Cardiac fibroblast (primary cell): ENCODE measurements at places on chromosomes 2 and 18.

GRCh38 chr2:191931329-191931728, 84.4 kb upstream of the CAVIN2 start:
- DNase-seq = no peak

GRCh38 chr2:23901966-23902846, 24.7 kb downstream of the ATAD2B start:
- DNase-seq = peak; percentile 67

- DNase-seq = no peak
Measured at GRCh38 chr18:13269013-13269280, 50.4 kb downstream of the LDLRAD4 start.

DNA sequence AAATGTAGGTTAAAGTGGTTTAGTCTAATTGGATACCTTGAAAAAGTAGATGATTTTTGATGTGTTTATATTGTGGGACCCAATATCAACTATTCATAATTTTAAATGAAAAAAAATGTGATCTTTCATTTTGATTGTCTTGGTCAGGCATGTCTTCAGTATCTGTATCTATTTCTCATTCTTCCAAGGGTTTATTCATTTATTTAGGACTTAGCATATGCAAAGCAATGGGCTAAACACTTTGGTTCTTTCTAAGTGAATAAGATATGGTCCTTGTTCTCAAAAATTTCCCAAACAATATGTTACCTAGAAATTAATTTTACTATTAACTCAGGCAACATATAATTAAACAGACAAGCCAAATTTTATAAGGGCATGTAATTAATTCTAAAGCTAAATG, 49.1 kb downstream of the CSRNP3 start:
- no peak for DNase-seq

DNA sequence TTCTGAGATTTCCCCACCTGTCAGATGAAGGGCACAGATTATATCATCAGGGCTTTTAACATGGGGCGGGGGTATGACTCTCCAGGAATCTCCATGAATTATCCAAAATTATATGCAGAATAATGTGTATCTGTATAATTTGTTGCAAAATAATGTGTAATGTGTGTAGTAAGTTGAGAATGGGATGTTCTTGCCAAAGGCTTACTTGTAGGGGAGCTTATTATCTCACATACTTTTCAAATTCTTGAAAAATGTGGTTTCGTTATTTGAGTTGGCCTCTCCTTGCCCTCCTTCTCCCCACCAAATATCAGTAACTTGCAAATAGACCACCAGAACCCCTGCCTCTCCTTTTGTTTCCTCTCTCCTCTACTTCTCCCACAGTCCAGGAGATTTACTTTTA, 35.6 kb downstream of the UBR3 start:
- DNase-seq = peak; percentile 36

GRCh38 chr2:38626326-38627035, 23.8 kb upstream of the HNRNPLL start:
- no peak for DNase-seq

DNA sequence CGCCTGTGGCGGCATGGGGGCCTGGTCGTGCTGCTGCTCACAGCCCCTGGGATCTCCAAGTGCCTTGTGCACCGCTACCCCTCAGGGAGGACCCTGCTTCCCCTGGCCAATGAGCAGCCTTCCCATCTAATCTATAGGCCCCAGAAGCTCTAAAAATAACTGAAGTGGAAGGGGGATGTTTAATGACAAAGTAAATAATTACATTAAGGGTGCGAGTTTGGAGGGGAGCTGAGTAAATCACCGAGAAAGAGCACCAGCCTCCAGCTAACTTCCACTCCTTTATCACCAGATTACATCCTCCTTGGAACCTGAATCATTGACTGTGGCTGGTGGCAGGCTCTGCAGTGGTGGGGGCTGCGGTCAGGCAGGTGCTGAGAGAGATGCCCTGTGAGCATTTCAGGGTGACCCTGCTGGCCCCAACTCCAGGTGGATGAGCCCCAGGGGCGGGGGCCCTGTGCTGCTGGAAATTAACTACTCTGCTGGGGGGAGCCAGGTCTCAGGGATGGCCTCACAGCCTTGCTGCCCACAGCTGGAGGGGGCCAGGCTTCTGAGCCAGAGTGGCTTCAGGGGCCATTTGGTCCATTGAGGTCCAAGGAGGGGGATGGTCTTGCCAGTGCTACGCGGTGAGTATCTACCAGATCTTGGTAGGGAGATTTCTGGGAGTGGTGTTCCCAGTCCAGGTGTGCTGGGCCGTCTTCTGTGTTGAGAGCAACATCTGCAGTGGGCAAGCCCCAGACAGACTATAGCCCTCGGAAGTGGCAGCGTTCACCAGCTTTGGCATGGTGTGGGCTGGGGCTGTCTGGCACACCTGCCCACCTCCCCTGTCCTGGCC, 74.2 kb downstream of the GLI2 start:
- DNase-seq = no peak

DNA sequence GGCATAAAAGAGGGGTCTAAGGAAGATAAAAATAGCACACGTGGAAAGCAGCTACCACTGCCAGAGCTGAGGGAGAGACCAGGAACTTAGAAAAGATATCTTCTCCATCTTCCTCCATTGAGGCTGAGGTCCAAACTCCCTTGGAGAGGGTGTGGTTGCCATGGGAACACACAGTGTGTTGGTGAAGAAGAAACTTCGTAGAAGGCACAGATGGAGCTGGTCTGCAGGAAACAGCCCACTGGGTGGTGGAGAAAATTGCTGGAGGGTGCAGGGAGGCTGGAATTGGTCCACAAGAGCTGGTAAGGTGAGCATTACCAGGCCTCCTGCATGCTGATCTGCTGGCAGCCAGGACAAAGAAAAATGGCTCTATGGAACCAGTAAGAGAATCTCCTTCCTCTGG, 191.0 kb downstream of the HRH4 start:
- no peak for DNase-seq

GRCh38 chr2:200476836-200477235, 33.0 kb downstream of the KCTD18 start:
- no peak for DNase-seq

- no peak for DNase-seq
Measured at GRCh38 chr18:79825913-79826312, 28.2 kb downstream of the KCNG2 start.

GRCh38 chr18:11064727-11065460, 84.5 kb downstream of the PIEZO2 start:
- no peak for DNase-seq

DNA sequence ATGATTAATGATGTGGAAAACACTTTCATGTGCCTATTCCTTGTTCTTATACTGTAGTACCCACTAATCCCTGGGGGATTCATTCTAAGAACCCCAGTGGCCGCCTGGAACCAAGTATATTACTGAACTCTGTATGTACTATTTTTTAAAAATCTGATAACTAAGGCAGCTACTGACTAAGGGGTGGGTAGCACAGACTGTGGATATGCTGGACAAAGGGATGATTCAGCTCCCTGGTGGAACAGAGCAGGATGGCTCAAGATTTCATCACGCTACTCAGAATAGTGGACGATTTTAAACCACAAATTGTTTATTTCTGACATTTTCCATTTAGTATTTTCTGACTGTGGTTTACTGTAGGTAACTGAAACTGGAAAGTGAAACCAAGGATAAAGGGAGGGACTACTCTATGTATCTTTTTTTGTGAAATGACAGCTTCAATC, 41.8 kb upstream of the CDC42EP3 start:
- peak; percentile 97 for DNase-seq

- peak; percentile 36 for DNase-seq
Measured at GRCh38 chr2:172095905-172096625, 6.6 kb downstream of the DLX2 start.

DNA sequence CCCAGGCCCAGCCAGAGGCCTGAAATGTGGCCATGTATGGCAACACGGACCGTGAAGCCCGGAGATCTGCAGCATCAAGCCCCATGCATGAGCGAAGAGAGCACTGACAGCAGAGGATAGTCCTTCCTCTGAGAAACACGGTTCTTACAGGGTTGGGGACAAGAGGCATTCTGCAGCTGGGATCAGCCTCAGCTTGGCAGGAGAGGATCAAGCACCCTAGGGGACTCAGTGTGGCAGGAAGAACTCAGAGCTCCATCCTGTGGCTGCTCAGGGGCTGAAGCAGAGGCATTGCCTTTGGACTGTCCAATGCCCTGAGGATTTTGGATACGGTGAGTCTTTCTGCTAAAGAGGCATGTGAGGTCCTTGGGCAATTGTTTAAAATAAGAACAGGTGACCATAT, 368.7 kb downstream of the ZNF516 start:
- no peak for DNase-seq

DNA sequence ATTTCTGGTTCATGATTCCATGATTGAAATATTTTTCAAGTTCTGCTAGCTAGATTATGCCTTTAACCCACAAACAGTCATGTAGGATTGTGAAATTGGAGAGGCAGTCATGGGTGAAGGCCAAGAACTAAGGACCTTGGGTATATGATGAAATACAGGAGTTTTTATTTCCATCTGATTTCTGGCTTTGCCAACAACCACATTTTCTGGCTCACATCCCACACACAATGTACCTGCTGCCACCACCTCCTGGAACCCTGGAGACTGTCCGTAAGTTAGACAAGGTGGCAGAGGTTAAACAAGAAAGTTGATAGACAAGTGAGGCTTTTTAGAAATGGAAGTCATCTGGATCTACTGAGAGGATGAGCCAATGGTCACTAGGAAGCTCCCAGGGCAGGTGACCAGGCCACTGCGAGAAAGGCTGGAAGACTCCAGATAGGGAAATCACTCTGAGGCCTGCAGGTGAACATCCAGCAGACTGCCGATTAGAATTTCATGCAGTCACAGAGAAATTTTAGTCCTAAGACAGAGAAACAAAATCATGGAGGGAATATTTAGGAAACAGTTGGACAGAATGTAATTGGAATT, 402.0 kb downstream of the ALK start:
- DNase-seq = peak; percentile 70

GRCh38 chr18:59957957-59958356, 58.2 kb downstream of the PMAIP1 start:
- DNase-seq = peak; percentile 66

GRCh38 chr2:150639383-150639782, 151.9 kb upstream of the RND3 start:
- DNase-seq = no peak

DNA sequence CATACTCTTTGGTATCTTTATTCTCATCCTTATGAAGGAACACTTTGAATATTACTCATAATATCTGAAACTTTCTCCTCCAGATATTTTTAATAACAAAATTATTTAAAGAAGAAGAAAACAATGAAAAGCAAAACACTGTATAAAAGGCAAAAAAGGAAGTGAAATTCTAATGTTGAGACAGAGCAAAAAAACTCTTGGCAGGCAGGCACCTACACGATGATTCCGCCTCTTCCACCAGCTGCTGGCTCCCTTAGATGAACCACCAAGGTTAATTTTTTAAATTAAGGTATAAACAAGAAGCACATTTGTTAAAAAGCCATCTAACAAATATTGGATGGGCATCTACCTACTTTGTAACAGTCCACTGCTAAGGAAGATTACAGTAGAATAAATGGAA, 434.7 kb downstream of the EPHA4 start:
- no peak for DNase-seq

- no peak for DNase-seq
Measured at GRCh38 chr2:57461624-57462023, 585.0 kb upstream of the VRK2 start.

DNA sequence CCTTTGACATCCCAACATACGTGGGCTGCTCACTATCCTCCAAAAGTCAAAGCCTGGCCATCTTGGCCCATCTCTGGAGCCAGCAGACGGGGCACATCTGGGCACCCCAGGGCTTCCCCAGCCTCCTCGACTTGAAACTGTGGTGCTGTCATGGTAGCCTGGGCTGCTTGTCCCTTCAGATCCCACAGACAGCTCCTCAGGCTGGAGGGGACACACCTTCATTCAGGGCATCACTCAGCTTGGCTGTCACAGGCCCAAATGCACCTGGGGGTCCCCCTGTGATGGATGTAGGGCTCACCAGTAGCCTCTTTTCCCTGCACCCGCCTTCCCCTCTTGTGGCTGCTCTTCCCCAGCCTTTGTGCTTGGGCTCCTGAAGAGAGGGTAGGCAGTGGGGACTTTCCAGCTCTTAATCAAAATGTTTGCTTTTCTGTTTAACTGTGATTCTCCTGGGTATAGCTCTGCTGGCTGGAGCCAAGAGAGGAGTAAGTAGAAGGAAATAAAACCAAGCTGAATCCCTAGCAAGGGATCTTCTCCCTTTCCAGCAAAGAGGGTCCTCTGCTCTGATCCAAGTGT, 92.3 kb downstream of the GYPC start:
- no peak for DNase-seq
